ENCODE measurements at places on chromosomes 16 and 17. TPM values are rescaled to one million over a fixed set of nuclear protein-coding genes. Genes with fewer than 3 reads are reported as not detected.
A peak's percentile ranks its signal among the peaks of the same experiment; 100 is the strongest.

ENO3 gene
- total RNA-seq, result 10.6 TPM

TEDC2 gene
- 29.0 TPM for total RNA-seq

DNA sequence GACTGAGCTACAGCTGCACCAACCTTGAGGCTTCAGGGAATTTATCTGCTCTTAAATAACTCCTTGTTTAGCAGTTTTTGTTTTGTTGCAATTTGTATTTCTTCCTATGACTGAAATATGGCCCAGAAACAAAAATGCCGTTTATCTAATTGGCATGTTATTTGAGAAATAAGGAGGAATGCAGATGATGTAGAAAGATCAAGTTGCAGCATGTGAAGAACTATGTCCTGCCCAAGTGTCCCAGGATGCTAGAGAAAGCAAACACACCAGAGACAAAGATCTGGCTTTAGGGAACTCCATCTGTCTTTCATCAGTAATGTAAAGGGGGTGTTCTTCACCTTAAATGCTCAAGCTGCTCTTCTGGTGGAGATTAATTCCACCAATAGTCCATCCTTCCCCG, 29.7 kb downstream of the USP31 start:
- no peak for DNase-seq

- DNase-seq, result peak; percentile 12
These were observed 565 bp downstream of the DDX52 start for GRCh38 chr17:37642681-37643080.

C16orf96 gene
- 0.19 TPM for total RNA-seq

GRCh38 chr16:69787883-69788282, 25.8 kb downstream of the WWP2 start:
- DNase-seq, result peak; percentile 70

GRCh38 chr16:20704281-20704680, 6.8 kb upstream of the ACSM1 start:
- no peak for DNase-seq

SLFN13 gene
- total RNA-seq, result not detected

DNA sequence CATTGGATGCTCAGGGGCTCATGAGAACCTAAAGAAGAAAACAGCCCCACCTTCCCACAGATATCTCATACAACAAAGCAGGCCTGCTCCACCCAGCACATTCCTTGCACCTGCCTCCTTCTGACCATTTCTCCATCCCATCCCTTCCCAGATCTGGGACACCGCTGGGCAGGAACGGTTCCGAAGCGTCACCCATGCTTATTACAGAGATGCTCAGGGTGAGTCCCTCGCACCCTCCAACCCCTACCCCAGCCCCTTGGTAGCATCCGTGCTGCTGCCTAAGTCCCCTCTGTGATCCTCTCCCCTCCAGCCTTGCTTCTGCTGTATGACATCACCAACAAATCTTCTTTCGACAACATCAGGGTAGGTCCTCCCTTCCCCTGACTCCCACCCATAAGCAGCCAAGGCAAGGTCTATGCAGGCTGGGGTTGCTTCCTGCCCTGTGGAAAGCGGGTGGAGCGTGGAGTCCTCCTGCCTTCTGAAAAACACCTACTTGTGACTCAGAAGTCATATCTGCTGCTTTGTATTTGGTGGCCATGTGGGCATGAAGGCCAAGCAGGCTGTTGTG, 5.4 kb upstream of the NHERF1 start:
- no peak for DNase-seq

DNA sequence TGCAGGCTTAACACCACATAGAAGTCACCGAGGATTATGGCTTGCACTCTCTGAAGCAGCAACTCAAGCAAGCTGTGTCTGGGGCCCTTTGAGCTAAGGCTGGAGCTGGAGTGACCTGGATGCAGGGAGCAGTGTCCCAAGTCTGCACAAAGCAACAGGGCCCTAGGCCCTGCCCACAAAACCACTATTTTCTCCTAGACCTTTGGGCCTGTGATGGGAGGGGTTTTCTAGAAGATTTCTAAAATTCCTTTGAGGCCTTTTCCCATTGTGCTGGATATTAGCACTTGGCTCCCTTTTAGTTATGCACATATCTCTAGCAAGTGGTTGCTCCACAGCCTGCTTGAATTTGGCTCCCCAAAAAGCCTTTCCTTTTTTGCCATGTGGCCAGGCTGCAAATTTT, 44.5 kb downstream of the KCNJ16 start:
- DNase-seq, result no peak

GRCh38 chr17:62826956-62827355, 18.8 kb upstream of the MARCHF10 start:
- no peak for DNase-seq

CD79B gene
- total RNA-seq, result not detected
